ENCODE measurements at places on chromosomes 2 and 18.
A peak's percentile ranks its signal among the peaks of the same experiment; 100 is the strongest.

DNA sequence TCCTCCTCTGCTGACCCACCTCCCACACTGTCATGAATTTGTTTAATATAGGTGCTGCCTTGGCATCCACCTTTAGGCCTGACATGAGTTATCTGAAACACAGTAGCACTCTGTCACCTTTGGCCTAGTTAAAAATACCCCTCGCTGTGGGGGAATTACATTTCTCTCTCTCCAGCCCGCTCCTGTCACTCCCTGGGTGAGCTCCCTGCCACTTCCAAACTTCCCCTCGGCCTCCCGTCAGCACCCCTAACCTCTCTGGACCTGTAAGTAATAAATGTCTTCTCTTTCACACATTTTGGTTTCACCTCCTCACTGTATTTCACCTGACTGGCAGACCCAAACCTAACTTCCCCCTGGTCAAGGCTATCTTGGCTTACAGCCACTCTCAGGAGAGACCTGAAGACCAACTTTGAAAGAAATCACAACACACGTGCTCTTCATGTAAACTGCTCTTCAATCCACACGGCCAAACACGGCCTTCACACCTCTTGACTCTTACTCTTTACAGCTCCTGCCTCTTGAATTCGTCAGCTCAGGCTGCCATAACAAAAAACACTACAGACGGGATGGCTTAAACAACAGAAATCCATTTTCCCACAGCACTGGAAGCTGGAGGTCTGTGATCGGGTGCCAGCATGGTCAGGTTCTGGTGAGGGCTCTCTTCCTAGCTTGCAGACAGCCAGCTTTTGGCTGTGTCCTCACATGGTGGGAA, 28.3 kb downstream of the REEP1 start:
- no peak for DNase-seq
- H3K4me1 ChIP-seq = no peaks in the 10 kb centered on the region
- H3K36me3 ChIP-seq = no peaks in the 10 kb centered on the region
- H3K27ac ChIP-seq = no peak overlapping the region
- no peak overlapping the region for H3K4me3 ChIP-seq

GRCh38 chr18:57630754-57631595, 9.3 kb upstream of the NARS1 start:
- peak overlapping the region; percentile 82 for H3K4me3 ChIP-seq
- no peak for DNase-seq
- peaks cover 12% of the 10 kb centered on the region for H3K4me1 ChIP-seq
- H3K36me3 ChIP-seq = no peaks in the 10 kb centered on the region

DNA sequence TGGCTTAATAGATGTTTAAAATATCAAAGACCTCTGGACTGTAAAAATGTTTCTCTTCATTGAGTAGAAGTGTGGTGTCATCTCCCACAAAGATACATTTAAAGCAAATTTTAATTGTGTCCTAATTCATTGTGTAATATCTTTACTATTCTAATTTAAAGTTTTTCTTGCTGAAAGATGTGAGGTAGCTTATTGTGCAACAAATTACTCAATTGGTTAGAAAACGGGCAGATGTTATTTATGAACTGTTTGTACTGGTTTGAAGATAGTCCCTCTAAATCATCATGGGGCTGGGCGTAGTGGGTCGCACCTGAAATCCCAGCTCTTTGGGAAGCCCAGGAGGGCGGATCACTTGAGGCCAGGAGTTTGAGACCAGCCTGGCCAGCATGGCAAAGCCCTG, 65.3 kb downstream of the CYBRD1 start:
- H3K4me3 ChIP-seq = no peak overlapping the region

DNA sequence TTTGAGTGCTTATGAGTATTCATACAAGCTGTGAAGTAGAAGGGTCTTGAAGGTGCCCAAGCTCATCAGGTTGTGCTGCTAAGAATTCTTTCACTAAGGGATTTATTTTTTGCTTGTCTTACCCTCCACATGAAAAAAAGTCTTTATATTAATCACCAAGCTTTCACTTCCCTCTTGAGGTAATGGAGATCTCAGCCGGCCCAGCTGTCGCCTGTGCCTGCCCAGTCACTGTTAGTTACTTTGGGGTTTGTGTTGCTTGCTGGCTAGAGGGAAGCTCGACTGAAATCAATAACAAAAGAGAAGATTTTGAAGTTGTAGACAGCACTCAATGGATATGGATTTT, 21.9 kb downstream of the MC2R start:
- no peak overlapping the region for H3K4me3 ChIP-seq
- no peak for DNase-seq
- H3K36me3 ChIP-seq = no peaks in the 10 kb centered on the region
- no peak overlapping the region for H3K27ac ChIP-seq
- H3K27me3 ChIP-seq = peaks cover 17% of the 10 kb centered on the region

Measured in activated CD4-positive, alpha-beta memory T cell treated with anti-CD3 and anti-CD28 coated beads for 36 hours (primary cell).